Activated T-helper 1 cell treated with Interleukin-2 at 50 U/mL for 16 hours (primary cell): ENCODE measurements at places on chromosomes 13 and 19.

DNA sequence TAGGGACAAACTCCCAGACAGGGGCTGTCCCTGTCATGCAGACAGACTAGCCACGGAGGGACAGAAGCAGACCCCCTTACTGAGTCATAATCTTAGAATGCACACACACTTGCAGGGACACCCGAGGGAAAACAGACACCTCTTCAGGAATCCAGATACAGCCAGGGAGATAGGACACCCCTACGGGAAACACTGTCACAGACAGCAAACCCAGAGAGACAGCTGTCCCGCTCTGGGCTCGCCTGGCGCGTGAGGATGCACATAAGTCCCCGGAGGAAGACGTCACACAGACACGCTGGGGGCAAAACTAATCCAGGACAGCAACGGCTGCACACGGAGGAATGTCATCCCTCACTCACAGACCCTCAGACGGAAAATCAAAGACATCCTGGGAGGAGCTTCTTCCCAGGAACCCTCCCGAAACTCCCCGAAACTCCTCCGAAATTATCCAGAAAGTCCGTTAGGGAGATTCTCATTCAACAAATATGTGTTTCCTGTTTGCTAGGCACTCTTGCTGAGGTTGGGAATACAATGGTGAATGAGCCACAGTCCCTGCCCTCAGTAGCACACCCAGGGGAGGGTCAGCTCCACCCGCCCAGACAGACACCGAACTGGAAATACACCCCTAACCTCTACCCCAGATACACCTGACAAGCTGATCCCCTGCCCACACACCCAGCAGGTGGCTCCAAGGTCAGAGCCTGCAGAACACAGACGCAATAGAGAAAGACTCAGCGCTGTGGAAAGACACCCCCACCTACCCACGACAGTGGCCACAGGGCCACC lies 15.2 kb upstream of the TOMM40 start:
- no peak for DNase-seq

- no peak for DNase-seq
Measured at GRCh38 chr19:2288818-2289713, 7.1 kb upstream of the PEAK3 start.

- DNase-seq = no peak
Measured at GRCh38 chr13:23921451-23921888, 24.2 kb upstream of the C1QTNF9B start.

DNA sequence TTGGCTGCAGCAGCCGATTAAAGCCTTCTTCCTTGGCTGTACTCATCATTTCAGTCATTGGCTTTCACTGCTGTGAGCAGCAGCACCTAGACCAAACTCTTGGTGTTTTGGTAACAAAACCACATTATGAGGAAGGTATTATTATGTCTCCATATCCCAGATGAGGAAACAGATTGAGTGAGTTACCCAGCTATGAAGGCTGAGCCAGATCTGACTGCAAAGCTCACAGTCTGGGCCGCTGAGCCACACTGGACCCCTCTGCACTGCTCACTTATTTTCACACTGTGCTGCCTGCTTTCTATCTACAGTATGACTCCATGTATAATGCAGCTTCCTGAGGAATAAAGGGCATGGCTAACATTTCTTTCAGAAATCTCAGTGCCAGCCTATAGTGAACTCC lies 24.5 kb downstream of the CRYL1 start:
- DNase-seq = no peak

DNA sequence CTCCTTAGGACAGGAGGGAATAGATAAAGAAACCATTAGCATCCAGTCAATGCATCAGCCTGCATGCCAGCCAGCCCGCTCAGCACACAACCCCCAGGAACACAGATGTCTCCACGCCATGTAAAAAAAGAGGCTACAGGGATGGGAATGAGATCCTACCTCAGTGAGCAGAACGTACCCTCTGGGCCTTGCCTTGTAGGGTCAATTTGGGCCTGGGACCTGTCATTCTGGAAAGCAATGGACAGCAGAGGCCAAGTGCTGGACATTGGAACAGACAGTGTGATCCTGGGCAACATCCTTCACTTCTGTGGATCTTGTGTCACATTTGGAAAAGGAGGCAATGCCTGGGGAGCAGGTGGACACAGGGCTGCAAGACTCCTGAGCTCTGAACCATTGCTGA lies 26.0 kb downstream of the VSTM2B start:
- DNase-seq = no peak

DNA sequence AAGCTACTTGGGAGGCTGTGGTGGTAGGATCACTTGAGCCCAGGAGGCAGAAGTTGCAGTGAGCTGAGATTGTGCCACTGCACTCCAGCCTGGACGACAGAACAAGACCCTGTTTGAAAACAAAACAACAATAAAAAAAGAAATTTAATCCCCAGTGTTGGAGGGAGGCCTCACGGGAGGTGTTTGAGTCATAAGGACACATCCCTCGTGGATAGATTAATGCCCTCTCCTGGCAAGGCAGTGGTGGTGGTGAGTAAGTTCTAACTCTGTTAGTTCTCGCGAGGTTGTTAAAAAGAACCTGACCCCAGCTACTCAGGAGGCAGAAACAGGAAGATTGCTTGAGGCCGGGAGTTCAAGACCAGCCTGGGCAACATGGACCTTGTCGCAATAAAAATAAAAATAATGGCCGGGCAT lies 27.6 kb upstream of the SIN3B start:
- DNase-seq = no peak

DNA sequence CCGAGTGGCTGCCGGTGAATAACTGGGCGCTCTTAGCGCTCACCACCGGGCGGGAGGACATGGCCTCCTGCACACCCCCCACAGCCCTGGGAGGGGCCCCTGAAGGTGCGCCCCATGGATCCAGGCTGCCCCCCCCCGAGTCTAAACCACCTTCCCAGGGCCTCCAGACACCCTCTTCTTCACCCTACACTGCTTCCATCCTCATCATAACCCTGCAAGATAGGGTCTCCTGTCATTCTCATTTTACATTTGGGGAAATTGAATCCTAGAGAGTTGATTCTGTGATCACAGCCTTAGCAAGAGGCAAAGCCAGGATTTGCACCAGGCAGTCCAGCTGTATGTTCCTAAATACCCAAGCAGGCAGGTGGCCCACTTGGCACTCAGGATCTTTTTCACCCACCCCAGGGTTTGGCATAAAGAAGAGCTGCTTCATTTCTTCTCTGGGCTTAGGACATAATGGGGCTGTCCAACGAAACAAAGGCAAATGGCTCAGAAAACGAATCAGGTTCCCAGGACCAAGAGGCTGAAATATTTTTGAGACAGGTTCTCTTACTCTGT lies 110.8 kb downstream of the PTPRS start:
- DNase-seq = no peak

GRCh38 chr13:79830945-79831344 lies 350.0 kb downstream of the NDFIP2 start:
- no peak for DNase-seq

DNA sequence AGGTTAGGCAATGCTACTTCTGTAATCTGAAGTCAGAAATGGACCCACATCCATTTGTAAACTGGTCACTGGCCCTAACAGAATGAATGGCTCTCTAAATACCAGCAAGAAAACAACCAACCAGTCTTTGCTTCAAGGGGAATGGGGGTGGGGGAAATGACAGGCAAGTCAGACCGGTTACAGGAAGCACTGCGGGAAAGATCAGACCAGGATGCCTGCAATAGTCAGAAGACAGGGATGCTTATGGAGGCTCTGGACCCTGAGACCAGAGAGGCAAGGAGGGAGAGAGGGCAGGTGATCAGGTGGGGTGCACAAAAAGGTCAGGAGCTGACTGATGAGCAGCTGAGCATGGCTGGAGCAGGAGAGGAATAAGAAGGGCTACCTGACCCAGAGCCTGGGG lies 13.1 kb downstream of the MED26 start:
- DNase-seq = no peak

DNA sequence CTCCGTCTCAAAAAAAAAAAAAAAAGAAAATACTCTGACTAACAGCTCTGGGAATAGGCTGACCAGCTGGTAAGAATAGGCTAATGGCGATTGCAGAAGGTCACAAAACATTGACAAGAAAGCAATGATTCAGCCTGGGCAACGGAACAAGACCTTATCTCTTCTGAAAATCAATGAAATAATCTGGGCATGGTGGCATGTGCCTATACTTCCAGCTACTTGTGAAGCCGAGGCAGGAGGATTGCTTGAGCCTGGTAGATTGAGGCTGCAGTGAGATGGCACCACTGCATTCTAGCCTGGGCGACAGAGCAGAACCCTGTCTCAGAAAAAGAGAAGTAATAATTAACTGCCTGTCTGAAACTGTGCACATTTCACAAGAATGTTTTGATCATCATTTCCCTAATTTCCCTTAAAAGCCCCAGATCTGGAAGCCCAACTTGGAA lies 18.8 kb upstream of the MTRF1 start:
- DNase-seq = no peak

DNA sequence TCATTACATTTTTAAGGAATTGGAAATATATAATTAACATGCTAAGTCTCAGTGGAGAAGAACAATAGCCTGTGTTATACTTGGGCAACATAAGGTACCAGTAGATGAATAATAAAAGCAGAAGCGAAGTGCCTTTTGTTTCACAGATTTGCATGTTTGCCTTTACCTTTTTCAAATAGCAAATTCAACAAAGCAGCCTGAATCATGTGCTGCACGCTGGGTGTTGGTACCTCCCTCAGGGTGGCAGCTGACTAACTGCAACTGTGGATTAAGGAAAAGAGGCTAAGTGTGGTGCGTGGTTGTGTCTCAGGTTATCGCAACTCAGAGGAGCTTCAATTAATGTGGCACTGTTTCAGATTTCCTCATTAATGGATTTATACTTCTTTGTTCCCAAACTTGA lies 189.0 kb downstream of the LMO7 start:
- no peak for DNase-seq

GRCh38 chr13:33976965-33977364 lies 159.0 kb downstream of the RFC3 start:
- no peak for DNase-seq

GRCh38 chr13:95552208-95552538 lies 347 bp upstream of the CLDN10 start:
- DNase-seq = no peak

- DNase-seq = no peak
Measured at GRCh38 chr19:49855277-49855675, 4.3 kb downstream of the PTOV1 start.

DNA sequence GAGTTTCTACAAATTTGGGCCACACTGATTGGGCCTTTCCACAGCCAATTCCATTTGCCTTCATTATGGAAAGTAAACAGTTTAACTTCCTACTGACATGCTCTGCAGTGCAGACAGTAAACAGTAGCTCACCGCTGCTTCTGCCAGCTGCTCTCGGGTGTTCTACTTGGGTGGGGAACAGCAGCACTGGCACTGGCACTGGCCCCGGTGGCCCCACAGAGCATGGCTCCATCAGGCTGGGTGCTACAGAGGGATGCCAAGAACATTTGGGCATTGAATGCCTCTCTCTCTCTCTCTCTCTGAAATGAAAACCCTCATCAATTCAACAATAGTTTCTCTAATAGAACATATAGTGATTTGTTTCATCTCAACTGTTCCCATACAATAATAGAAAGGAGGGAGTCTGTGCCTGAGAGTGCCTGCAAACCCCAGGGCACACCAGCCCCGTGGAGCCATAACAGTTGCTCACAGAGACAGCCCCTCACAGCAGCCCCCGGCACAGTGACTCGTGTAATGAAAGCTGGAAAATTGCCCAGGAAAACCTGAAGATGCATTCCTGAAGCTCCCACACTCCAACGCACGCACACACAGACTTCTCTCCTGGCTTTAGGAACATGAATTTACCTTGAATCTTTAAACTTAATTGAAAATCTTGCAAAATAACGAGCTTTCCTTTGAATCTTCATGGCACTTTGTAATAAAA lies 38.2 kb upstream of the GJB6 start:
- no peak for DNase-seq

GRCh38 chr19:7888145-7888825 lies at the start of gene LRRC8E:
LRRC8E (plus strand) TSS chr19:7888510; CDS start chr19:7895604, 7,094 bp downstream.
- no peak for DNase-seq

DNA sequence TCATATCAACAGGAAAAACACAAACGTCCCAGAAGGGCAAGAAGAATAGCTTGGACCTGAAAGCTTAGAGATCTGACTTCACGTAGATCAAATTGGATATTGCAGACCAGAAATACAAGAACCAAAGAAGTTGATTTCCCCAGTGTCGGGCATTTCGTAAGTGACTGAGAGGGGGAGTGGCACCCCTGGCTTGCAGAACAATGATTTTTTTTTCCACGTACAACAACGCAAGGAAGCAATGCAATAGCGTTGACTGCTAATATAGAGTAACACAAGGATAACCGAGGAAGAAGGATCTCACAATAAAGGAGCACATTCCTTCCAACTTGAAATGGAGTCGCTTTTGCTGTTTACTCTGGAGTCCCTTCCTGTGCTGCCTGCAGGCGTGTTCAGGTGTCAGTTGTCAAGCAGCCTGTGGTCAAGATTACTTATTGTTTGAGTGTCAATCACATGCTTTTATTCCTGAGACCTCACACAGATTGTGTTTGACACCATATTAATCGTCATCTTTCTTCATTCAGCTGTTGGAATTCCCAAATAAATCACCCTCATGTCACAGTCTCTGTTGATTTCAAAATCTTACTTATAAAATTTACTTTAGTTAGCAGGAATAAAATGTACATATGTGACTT lies 139.4 kb downstream of the FREM2 start:
- no peak for DNase-seq

- DNase-seq = peak; percentile 41
Measured at GRCh38 chr19:3224346-3225168, at the start of gene CELF5. CELF5 (plus strand) TSS chr19:3224661; CDS start chr19:3224740, 79 bp downstream.

DNA sequence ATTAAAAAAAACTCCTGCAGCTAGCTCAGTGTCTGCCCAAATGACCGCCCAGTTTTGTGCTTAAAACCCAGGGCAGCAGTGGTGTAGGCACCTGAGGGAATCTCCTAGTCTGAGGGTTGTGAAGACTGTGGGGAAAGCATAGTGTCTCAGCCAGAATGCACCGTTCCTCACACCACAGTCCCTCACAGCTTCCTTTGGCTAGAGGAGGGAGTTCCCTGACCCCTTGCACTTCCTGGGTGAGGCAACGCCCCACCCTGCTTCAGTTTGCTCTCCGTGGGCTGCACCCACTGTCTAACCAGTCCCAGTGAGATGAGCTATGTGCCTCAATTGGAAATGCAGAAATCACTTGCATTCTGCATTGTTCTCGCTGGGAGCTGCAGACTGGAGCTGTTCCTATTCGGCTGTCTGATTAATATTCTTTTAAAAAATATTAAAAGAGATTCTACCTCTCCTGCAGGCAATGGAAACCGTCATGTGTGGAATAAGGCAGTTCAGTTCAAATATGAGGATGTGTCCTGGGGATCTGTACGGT lies 645.7 kb downstream of the FGF9 start:
- no peak for DNase-seq

- DNase-seq = no peak
Measured at GRCh38 chr13:76222511-76222910, 586.4 kb downstream of the LMO7 start.
